ENCODE measurements at places on chromosomes 5 and 9.

DNA sequence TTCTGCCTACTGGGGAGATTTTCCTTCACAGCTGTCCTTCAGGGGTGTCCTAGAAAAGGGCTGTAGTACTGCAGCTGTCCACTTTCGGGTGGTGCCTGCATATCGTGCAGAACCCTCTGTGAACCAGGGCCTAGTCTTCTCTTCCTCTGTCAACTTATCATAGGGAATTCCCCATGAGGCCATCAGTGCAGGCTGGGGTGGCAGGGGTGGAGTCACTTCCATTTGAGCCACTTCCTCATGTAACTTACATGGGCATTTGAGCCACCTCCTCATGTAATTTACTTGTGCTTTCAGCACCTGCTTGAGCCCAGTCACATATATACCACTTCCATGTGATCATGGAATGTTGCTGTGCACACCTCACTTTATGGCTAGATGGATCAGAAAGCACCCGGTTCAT lies 742.0 kb upstream of the RGMB start:
- DNase-seq, result no peak

DNA sequence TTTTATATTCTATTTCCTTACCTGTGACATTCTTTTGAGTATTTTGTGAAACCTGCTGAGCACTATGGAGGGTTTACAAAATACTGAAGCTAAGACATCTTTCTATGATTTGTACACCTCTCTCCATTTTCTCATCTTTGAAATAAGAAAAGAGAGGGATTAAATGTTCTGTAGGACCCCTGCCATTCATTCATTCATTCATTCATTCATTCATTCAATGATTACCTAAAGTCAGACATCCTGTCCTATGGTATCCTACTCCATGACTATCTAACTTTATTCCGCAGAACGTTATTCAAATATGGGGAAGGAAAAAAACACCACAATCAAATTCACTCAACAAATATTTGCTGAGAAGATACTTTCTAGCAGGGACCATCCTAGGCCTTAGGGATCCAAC lies 51.4 kb downstream of the AP3B1 start:
- no peak for DNase-seq

- no peak for DNase-seq
Measured at GRCh38 chr9:134592018-134592818, 49.4 kb upstream of the COL5A1 start.

GRCh38 chr9:130458804-130459067 lies 14.0 kb downstream of the ASS1 start:
- no peak for DNase-seq

- no peak for DNase-seq
Measured at GRCh38 chr9:126833710-126834345, 26.6 kb upstream of the ZBTB34 start.

DNA sequence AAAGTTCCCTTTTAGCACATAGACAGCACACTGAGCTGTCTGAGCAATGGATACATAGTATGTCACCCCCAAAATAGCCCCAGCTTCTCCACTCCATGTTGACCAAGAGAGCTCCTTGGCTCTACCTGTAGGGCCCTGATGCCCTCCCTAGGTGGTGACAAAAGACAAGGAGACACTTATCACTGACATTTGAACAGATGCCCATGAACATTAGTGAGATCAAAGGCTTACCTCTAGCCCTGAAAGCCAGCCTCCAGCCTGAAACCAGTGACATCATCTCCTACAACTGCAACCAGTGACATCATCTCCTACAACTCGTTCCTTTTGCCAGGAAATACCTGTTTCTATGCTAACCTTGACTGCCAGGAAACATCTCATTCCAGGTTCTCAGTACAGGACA lies 122.7 kb downstream of the FSTL4 start:
- no peak for DNase-seq

GRCh38 chr9:122004589-122004988 lies 88.5 kb downstream of the TTLL11 start:
- DNase-seq, result no peak

DNA sequence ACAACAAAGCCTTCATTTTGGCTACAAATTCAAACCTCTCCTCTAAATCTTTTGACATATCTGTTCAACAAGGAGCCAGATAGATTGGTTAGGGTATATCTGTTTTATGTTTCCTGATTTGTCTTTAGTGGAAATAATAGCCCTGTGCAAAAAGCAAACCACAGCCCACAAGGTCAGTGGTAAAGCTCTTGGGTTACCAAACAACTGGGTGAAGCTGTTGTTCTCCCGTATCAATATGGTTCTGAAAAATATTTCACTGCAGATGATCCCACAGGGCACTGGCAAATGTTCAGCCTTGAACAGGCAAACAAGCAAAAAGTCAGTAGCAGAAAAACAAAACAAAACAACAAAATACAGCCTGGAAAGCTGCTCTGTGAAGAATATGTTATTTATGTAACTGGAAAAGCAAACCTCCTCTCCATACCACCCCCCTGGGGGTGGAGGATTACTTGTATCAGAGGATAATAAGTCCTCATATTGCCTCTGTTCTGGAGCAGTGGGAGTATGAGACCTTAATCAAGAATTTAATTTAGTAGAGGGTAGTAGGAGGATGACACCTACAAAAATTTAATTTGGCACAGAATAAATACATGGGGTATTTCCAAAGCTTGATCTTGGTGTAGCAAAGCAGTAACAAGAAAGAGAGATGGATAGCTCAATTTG lies 20.8 kb upstream of the PTBP3 start:
- no peak for DNase-seq

GRCh38 chr5:168765086-168765550 lies 185.9 kb upstream of the PANK3 start:
- DNase-seq, result no peak

- no peak for DNase-seq
Measured at GRCh38 chr5:15160091-15160490, 288.5 kb upstream of the ANKH start.

DNA sequence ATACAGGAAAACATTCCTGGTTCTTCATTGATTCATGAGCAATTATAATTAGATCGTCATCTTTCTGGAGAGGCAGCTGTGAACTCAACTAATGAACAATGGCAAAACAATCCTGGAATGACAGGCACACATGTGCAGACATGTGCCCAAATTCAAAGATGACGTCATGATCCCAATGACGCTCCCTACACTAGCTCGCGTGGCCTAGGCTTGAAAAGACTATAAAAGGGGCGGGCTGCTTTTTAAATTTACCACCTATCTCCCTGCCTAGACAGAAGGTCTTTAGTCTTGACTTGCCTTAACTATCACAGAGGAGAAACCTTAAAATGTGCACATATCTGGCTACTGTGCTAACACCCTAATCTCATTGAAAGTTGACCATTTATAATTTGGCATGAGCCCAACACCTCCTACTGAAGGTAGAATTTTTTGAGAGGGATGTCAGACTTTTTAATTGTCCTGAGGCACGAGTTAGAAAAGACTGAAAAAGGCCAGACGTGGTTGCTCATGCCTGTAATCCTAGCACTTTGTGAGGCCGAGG lies 88.2 kb downstream of the PRRT1B start:
- DNase-seq, result no peak

DNA sequence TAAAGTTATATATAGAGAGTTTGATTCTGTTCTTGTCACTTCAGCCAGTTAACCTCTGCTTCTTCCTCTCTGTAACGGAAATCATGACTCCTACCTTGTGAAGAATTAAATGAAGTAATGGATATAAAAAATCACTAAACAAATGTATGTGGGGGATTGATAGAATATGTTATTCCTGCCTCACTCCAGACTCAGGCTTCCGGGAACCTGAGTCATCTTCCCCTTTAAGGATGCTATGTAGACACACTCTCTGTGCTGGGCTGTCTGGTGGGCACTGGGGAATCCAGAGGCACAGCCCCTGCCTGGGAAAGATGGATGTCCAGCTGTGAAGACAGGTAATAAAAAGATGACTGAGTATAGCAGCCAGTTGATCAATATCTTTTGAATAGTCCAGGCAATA lies 77.4 kb downstream of the ZNF618 start:
- no peak for DNase-seq

GRCh38 chr9:82367016-82367415 lies 378.4 kb downstream of the SPATA31D1 start:
- DNase-seq, result no peak

DNA sequence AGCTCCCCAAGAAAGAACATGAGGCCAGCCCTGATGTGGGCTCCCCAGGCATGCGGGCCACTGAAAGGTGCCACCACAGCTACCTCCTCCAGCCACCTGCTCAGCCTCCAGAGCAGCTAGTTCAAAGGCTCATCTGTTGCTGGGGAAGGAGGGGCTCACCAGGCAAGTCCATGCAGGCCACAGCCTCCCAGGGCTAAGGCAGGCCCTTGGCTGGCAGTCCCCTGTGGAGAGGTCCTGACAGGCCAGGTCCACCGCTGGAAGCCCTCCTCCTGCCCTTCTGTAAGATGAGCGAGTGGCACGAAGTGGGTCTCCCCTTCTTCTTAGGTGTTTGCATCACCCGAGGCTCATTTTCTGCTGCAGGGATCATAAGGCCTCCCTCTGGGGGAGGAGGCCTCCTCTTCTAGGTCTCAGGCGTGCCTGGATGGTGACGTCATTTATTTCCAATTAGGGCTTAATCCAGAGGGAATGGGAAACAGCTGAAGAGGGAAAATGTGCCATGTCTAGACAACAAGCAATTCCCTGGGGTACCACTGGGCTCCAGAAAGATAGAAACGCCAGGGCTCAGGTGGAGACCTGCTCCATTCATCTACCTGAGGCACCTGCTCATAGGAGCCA lies 91.6 kb downstream of the CFAP90 start:
- DNase-seq, result no peak

DNA sequence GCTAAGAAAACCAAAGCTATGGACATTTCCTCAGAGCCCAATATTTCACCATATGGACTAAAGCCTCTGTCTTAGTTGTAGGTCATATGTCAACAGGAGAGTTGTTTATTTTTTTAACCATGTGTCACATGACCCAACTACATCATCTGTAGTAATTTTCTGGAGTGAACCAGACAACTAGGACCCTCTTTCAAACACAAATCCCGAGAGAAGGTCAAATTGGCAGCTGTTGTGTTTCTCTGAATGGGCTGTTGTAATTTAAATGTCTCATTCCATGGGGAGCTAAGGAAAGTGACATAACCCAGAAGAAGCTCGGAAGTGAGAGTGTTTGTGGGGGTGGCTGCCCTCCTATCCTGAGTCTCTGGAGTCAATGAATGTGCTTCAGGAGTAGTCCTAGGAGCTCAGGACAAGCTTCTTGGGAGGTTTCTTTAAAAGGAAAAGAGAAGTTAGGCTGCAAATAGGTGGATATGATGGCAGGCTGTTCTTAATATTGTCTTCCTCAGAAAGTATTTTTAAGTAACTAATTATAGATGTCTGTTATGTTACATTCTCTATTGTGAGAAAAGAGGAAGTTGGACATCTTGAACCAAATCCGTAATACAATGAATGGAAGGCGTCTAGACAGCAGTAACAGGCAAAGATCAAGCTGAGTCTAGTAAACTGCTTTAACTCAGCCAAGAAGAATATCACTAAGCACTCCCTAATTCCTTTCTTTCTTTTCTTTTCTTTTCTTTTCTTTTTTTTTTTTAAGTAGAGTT lies 50.1 kb downstream of the TMEM167A start:
- no peak for DNase-seq

DNA sequence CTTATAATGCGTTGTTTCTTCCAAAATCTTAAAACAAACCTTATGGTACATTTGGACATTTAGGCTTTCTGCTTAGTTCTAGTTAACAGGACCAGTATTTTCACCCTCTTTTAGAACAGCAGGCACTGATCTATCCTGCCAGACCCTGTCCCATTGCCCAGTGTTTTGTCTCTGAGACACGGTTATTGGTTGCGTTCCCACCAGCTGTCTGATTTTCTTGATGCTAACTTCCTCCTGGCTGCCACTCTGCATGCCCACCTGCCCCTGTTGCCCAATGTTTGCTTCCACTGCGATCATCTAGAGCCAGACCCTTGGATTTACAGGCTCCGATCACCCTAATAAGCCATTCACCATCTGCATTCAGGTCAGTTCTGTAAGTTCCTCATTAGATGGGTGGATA lies 506.0 kb upstream of the CDH6 start:
- no peak for DNase-seq

GRCh38 chr5:145764325-145764724 lies 70.8 kb downstream of the PRELID2 start:
- no peak for DNase-seq

GRCh38 chr5:107743373-107744000 lies 72.8 kb upstream of the EFNA5 start:
- no peak for DNase-seq

GRCh38 chr5:137871571-137871970 lies 3.9 kb downstream of the MYOT start:
- DNase-seq, result no peak

DNA sequence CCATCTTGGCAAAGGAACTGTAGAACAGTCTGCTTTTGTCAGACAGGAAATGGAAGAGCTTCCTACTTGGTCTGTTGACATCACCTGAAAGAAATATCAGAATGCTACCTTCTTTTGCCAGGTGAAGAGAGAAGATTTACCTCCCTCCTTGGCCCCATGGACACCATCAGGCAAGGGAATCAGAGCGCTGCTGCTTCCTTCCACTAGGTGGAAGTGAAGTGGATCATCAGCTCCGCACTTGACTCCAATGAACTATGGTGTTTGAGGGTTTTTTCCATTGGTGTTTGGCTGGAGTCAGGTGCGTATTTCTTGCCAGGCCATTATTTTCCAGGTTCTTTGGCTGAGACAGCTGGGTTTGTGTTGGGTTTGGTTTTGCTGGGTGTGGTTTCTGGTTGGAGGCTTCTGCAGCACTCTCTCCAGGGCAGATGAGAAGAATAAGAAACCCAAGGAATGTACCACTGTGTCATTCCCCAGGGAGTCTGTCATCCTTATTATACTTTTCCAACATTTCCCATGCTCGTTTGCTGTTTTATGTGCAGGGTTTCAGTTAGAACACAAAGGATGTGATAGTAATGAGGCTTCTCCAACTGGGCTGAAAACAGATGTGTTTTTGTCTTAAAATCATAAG lies 12.4 kb downstream of the SPATA31E1 start:
- no peak for DNase-seq

DNA sequence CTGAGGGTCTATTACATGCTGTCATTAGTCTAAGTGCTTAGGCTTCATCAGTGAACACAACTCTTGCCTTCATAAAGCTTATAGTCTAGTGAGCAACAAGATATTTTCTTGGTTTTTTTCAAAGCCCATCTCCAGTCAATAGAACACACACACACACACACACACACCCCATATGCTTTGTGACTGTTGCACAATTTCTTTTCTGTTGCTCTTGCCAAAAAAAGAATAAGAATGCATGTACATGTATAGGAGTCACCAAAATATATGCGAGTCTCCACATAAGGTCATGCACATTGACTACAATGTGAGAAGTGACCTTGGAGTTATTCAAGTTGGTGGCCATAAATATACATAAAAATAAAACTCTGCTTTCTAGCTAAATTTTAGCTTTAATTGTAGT lies 351.5 kb upstream of the TLE4 start:
- DNase-seq, result no peak

GRCh38 chr5:87069311-87069710 lies 198.4 kb upstream of the RASA1 start:
- no peak for DNase-seq

- no peak for DNase-seq
Measured at GRCh38 chr9:107740088-107740980, 250.8 kb upstream of the KLF4 start.

DNA sequence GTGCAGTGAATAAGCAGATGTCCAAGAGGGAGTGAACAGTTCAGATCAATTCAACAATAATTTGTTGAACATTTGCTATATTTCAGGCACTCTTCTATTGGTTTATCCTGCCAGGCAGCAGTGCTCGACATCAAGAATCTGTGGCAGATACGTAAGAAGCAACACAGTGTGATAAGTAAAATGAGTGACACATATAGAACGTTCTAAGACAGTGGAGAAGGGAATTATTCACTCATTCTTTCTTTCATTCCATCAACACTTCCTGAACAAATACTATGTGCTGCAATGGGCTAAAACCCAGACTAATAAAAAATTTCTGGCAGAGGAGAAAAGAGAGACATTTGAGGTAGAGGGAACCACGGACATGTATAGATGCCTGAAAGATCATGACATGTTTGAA lies 89.9 kb upstream of the GLIS3 start:
- no peak for DNase-seq

Measured in activated naive CD8-positive, alpha-beta T cell treated with anti-CD3 and anti-CD28 coated beads, Interleukin-2, amount 50 U/mL, for 16 hours (primary cell).